ENCODE measurements at places on chromosomes 16 and 17.
A peak's percentile ranks its signal among the peaks of the same experiment; 100 is the strongest.

DNA sequence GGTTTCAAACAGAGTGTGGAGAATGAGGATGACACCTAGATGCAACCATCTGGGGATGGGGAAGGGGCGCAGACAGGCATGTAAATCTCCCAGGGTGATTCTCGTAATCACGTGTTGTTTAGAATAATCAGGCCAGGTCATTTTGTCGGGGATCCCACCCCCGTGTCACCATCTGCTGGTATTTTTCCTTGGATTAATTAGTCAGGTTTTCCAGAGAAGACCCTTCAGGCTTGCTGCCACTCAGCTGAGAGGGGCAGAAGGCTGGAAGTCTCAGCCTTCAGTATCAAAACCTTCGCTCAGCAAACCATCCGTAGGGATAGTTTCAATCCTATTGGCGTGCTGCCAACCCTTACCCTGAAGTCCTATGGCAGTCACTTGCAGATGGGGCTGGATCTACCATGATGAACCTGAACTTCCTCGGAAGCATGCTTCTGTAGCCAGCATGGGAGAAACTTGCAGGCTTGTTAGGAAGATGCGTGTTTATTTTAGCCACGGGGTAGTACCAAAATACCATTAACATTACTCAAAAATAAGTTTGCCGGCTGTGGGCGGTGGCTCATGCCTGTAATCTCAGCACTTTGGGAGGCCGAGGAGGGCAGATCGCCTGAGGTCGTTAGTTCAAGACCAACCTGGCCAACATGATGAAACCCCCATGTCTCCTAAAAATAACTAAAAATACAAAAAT lies 7.5 kb upstream of the ADCY9 start:
- DNase-seq, result no peak

DNA sequence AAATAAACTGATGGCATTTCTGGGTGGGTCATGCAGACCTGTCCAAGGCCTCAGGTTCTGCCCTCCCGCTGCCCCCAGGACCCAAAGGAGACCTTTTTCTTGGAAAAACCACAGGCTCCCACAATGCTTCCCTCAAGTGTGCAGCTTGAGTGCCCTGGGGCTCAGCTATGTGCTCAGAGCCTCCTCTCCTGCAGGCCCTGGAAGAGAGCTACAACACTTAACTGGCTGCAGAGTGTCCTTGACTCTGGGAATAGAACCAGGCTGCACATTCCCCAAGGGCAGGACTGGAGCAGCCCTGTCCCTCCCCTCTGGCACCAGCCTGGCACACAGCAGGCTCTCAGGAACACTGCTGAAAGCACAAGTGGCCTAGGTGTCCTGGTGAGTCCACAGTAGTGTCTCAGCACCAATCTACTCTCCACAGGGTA lies 4.8 kb upstream of the SREBF1 start:
- DNase-seq, result no peak

DNA sequence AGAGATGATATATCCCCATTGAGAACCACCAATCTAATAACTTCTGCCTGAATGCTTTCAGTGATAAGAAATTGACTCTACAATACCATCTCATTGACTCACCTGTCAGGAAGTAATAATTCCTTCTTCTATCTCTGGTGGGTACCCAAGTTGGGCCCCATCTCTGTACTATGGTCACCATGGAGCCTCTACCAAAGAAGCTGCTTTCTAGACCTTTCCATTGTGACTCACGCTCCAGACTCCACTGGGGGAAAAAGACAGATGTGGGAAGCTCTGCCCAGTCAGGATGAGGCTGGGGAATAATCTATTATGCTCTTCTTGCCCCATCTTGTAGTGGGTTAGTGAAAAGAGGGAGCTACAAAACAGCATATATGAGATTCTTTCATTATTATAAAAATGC lies 100.4 kb downstream of the COPRS start:
- DNase-seq, result no peak

- DNase-seq, result no peak
Observed at GRCh38 chr17:72192800-72193192, 72.0 kb downstream of the SOX9 start.

DNA sequence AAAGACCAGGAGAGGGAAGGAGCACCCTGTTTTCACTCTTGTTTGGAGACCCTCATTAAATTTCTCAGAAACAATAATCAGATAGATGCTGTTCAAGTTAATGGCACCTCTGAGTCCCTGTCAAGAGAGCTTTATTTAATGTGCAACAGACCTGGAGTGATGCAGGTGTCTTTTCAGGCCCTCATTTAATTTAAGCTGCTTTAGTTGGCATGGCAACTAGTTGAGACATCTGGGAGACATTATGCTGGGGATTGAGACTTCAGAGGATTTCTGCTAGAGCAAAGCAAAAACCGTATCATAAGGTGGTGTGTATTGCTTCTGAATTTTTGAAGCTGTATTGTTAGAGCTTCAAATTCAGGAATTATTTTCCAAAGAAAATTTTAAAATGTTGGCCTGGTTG lies 108.5 kb downstream of the NLK start:
- no peak for DNase-seq

GRCh38 chr17:46020023-46020761 lies 21.1 kb downstream of the STH start:
- DNase-seq, result no peak

DNA sequence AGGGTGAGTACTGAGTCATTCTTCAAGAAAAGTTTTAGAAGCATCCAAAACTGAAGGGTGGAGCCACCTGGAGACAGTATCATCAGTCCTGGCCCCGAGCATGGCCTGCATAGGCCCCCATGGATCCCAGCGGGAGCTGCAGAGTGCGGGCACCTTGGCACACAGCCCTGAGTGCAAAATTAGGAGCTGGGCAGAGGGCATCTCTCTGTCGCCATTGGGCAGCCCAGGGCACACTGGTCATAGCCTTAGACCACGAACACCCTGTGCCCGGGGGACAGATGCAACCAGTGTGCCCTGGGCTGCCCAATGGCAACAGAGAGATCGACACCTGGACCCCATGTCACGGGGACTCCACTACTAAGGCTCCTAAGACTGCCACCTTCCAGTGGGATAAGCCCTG lies 14.6 kb downstream of the MAPT start:
- no peak for DNase-seq

- DNase-seq, result no peak
Observed at GRCh38 chr16:79400462-79401149, 199.9 kb downstream of the MAF start.

GRCh38 chr17:31534223-31534888 lies 142.9 kb downstream of the RAB11FIP4 start:
- no peak for DNase-seq

DNA sequence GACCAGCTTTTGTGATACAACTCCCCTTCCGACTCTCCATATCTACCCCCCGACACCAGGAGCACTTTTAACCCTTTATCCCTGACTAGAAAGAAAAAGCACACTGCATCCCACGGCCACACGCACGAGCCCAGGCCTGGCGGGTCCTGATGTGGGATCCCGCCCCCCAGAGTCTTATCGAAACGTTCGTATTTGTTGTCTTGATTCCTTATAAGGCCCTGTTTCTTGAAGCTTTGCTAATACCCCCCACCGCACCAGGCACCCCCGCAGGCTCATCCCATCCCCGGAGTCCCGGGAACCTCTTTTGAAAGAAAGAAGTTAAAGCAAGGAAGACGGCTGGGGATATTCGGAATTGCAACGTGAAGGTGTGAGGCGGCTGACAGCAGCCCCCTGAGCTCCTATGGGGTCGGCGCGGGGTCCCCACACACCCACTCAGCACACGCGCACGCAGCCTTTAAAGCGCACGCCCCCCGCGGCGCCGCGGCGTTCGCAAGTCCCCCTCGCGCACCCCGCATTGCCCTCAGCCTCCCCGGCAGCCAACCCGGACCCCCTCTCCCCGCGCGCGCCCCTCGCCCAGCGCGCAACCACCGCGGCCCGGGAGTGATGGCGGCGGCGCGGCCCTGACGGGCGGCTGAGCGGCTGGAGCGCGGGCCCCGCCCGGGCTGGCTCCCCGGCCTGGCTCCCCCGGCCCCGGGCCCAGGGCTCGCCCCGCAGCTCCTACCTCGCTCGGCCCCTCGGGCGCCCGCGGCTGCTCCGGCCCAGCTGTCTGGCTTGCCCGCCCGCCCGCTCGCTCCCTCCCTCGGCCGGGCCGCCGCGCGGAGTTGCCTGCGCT lies 448 bp downstream of the STAT5B start:
- DNase-seq, result no peak

DNA sequence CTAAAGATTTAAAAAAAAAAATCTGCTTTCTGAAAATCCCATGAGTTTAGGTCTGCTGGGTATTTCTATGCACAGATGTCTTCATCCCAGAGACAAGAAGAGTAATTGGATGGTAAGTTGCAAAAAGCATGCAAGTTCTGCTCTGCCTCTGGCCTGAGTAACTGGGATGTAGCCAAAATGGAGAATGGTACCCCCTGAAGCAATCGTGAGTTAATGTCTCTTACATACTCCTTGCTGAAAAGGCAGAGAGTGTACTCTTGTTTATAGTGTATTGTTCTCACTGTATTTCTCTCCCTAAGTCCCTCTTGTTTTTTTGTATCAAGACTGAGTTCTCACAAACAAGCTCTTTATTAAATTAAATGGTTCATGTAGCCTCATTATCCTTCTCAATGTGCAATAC lies 259.0 kb downstream of the IRX3 start:
- DNase-seq, result no peak

GRCh38 chr16:89624777-89625761 lies 11.6 kb downstream of the DPEP1 start:
- no peak for DNase-seq

GRCh38 chr17:58615768-58616659 lies 75.8 kb downstream of the TEX14 start:
- DNase-seq, result no peak

DNA sequence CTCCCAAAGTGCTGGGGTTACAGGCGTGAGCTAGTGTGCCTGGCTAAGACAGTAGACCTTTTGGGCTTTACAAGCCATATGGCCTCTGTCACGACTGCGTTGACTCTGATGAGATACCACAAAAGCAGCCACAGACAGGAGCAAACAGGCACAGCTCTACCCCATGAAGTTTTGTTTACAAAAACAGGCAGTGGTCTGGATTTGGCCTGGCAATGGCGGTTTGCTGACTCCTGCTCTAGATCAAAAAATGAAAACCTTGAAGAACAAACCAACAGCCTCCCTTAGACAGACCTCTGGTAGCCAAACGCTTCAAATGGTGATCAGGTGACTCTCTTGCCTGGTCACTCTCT lies 20.7 kb downstream of the SLC43A2 start:
- no peak for DNase-seq

GRCh38 chr17:78105101-78105500 lies 23.5 kb downstream of the TMC6 start:
- no peak for DNase-seq

- DNase-seq, result no peak
Observed at GRCh38 chr16:59210955-59211541, 476.9 kb upstream of the GOT2 start.

- no peak for DNase-seq
Observed at GRCh38 chr16:83066011-83066410, 439.2 kb downstream of the CDH13 start.

- DNase-seq, result no peak
Observed at GRCh38 chr17:17701658-17702057, 20.4 kb downstream of the RAI1 start.

- DNase-seq, result peak; percentile 98
Observed at GRCh38 chr16:15672514-15673167, 22.6 kb downstream of the NDE1 start.

- no peak for DNase-seq
Observed at GRCh38 chr16:69942099-69942491, 9.0 kb upstream of the CLEC18A start.

- no peak for DNase-seq
Observed at GRCh38 chr17:45035848-45036247, 15.6 kb downstream of the DCAKD start.
